ENCODE measurements at places on chromosomes 13 and 19.

GRCh38 chr13:47549219-47549752 is 451.8 kb downstream of the SUCLA2 start:
- DNase-seq: no peak

GRCh38 chr19:7772752-7773291 is 9.8 kb downstream of the CLEC4M start:
- no peak for DNase-seq

GRCh38 chr13:112066624-112067004 is 335 bp upstream of the SOX1 start:
- DNase-seq: no peak

GRCh38 chr13:113086991-113087922 is 18.3 kb upstream of the F7 start:
- DNase-seq: no peak

GRCh38 chr13:31996601-31997000 is 35.0 kb upstream of the FRY start:
- DNase-seq: no peak

All from retina (tissue), 1 donor.